Activated B cell treated with CpG ODN at 0.5 μM for 24 hours (primary cell): ENCODE measurements at places on chromosomes 7 and 10. TPM values are rescaled to one million over a fixed set of nuclear protein-coding genes. Genes with fewer than 3 reads are reported as not detected.

The GBX1 gene
- not detected in 2 replicates for total RNA-seq

The ITPRID1 gene
- total RNA-seq = not detected in 2 replicates

The SYT15B gene
- 0.12 TPM in 1 of 2 replicates, not detected in the other for total RNA-seq

The SEMA3D gene
- total RNA-seq = not detected in 2 replicates
